Activated CD4-positive, alpha-beta T cell treated with anti-CD3 and anti-CD28 coated beads, Interleukin-2, amount 10 ng/mL, durations not matched to agents 24 days and 14 days (primary cell): ENCODE measurements at places on chromosomes 3 and 15.

DNA sequence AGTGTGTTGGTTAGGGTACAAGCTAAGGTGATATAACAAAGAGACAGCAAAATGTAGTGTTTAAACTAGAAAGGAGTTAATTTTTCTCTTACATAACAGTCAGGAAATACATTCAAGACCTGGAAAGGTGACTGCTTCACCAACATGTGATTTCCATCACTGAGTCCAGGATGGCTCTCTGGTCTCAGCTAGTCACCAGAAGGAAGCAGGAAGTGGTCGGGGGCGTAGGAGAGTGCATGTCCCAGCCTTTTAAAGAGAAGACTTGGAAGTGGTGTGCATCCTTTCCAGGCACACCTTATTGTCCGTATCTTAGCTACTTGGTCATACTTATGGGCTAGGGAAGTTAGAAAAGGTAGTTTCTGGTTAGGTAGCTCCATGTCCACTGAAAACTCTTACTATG lies 11.1 kb upstream of the UBE2Q2 start:
- no peak for DNase-seq

GRCh38 chr3:10744098-10744465 lies 71.9 kb upstream of the SLC6A11 start:
- DNase-seq, result peak; percentile 74

GRCh38 chr3:20340324-20340928 lies 154.4 kb upstream of the SGO1 start:
- DNase-seq, result peak; percentile 89

- DNase-seq, result no peak
Measured at GRCh38 chr3:4008205-4008604, 209.0 kb downstream of the LRRN1 start.

DNA sequence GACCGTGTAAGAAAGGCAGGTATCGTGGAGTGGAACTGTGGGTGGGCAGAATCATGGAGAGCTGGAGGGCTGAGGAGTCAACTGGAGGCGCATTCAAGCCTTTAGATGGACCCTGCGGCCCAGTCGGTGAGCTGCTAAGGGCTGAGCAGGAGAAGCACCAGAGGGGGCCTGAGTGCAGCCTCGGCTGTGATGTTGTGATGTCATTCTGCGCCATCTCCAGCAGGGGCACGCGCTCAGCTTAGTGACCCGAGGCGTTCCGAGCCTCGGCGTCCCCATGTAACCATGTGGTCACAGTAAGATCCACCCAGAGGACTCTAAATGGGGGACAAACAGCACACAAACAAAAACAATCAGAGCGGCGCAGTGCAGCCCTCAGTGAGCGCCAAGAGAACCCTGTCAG lies 76.8 kb downstream of the VGLL4 start:
- DNase-seq, result no peak

- DNase-seq, result no peak
Measured at GRCh38 chr3:21152555-21152954, 598.5 kb downstream of the ZNF385D start.

DNA sequence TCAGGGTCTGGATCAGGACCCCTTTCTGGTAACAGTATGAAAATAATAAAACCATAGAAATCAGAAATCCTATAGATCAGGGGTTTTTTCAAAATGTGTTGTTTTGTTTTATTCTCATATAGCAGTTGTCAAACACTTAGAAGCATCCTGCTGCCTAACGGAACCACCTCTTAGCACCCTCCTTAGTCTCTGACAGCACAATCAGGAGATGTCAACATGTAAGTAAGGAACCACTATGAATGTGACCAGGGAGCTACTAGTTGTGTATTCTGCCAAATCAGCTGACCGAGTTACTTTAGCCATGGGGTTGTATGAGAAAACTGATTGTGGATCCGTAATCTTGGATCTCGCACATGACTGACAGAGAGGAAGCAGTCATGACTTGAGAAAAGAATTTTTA lies 22.2 kb downstream of the CCDC39 start:
- DNase-seq, result no peak

DNA sequence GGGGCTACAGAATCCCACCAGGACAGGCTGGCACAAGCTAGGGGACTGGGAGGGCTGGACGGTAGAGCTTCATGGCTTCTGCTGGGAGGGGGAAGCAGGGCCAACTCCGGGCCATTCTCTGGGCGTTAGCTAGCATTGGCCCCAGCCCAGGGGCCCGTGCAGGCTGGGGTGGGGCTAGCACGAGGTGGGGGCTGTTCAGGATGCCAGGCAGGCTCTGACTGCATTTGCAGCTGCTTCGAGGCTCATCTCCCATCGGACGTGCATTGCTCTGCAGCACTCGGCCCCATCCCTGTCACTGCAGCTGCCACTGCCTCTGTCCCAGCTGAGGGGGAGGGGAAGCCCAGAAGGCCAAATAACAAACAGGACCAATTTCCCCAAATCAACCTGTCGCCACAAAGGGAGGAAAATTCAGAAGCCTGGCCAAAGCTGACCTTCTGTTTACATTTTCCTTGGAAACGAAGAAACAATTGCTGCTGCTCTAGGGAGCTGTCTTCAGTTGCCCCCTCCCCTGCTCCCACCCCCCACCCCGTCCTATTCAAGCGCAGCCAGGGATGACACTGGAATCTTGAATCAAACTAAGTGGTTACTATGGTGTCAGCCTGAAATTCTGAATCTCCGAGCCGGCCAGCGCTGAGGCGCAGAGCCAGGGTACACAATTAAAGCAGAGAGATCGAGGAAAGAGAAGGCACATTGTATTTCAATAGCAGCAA lies 138.8 kb upstream of the PRR20G start:
- no peak for DNase-seq

DNA sequence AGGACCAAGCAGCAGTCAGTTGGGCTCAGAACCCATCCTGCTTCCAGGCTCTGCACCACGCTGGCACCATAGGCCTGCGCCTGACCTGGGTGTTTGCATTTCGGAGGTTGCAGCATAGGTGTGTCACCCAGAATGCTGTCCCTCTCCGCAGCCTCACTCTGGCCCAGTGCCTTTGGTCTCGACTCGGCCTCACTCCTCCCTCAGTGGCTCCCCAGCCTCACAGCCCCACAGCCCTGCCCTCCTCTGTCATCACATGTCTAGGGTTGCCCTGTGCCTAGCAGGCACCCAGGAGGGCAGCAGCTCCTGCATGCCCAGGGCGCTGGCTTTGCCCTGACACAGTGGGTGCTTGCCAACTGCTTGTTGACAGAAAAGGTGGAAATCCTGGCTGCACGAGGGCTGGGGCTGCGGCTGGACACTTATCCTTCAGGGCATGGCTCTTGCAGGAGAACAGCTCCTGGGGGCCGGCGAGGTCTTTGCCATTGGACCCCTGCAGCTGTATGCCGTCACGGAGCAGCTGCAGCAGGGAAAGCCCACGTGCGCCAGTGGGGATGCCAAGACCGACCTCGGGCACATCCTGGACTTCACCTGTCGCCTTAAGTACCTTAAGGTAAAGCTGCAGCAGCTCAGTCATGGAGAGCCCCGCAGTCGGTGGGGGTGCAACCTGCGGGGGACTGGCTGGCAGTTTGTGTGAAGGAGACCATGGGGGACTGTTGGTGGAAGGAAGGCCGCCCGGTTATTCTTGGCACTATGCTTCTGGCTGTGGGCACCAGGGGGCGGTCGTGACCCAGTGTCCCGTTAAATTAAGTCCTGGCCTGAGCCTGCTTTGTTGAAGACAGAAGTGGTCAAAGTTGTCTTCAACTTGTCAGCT lies 16.2 kb downstream of the NISCH start:
- DNase-seq, result peak; percentile 75

DNA sequence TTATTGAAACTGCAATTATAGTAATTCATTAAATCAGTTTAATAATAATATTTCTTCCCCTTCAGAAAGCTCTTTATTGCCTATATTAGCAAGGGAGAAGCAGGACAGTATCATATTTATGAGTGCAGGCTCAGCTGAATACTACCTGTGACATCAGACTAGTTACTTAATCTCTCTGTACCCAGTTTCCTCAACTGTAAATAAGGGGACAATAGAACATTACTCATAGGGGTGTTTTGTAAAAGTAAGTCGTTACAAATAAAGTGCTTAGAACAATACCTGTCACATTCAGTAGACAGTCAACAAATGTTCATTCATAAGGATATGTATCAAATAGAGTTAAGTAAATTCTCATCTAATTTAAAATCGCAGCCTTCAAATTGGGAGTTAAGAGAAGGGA lies 12.1 kb upstream of the VPS39 start:
- DNase-seq, result no peak

DNA sequence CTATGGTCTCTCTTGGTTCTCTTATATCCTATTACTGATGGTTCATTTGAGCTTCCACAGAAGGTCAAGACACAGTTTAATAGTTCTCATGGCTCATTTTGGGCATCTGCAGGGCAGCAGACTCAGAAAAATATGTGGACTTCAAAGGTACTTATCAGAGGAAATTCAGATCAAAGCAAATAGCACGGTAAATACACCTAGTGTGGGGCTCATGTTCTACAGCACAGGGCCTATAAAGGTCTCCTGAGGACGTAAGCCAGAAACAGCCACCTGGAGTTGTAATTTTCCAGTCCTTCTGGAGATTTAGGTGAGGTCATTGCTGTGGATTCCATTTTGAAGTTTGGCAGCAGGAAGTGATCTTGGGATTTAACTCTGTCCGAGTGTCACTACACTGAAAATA lies 134.5 kb upstream of the SGO1 start:
- no peak for DNase-seq
